ENCODE measurements at places on chromosomes 1 and 21. TPM values are rescaled to one million over a fixed set of nuclear protein-coding genes. Genes with fewer than 3 reads are reported as not detected.

- DNase-seq: no peak
Measured at GRCh38 chr1:98472878-98473277, 188.6 kb upstream of the SNX7 start.

- no peak for DNase-seq
Measured at GRCh38 chr1:87965193-87965592, 636.5 kb downstream of the LMO4 start.

- DNase-seq: no peak
Measured at GRCh38 chr1:234089396-234089795, 184.9 kb downstream of the SLC35F3 start.

- no peak for DNase-seq
Measured at GRCh38 chr1:86795316-86795715, 90.9 kb downstream of the SH3GLB1 start.

GRCh38 chr1:3518256-3518655 lies 63.8 kb downstream of the ARHGEF16 start:
- DNase-seq: no peak

DNA sequence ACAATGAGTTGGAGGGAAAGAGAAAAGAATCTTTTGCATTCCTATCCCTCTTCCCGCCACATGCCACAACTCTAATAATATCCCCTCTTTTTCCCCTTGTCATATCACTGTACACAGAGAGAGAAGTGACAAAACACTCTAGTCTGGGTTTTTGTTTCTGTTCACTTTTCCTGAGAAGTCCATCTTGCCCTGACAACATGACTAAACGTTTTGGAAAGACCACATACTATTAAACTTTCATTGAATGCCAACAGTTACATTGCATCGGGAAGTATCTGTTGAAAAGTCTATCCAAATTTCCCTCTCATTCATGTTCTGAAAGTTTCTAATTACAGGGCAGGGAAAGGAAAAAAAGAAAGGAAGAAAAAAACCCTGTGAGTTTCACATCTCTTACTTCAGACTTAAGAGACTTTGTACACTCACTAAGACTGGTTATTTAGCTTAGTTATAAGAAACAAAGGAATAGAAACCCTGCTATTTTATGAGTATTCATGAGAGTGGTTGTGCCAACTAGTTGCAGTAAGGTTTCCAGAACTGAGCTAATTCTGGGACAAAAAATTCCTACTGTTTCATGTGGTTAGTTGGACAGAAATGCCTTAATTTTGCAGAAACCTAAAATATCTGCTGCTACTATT lies 16.9 kb downstream of the PLA2G4A start:
- no peak for DNase-seq

DNA sequence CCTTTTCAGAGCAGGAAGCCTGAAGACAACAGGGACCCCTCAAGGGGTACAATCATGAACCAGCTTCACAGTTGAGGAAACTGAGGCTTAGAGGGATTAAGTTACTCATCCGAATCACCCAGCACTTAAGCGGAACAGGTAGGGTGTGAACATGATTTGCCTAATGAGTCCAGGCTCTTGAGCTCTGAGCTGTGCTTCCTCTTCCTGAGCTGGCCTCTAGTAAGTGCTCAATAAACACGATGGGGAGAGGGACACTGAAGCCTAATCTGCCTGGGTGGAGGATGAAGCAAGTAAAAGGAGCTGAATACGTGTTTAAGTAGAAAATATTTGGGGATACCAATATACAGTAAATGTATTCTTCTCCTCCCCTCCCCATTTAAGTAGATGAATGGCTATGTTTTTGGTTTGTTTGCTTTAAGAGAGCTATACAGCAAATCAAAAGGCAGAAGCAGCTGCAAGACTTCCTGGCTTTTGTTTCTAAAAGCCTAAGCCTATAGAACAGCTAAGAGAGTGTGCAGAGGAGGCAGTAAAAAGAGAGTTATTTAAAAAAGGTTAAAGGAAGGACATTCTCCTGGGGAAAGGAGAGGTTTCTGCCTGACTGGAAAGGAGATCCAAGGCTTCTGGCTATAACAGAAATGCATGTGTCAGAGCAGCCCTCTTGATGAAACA lies 20.5 kb downstream of the STPG1 start:
- no peak for DNase-seq

GRCh38 chr1:220369511-220369910 lies 97.3 kb upstream of the RAB3GAP2 start:
- no peak for DNase-seq

DNA sequence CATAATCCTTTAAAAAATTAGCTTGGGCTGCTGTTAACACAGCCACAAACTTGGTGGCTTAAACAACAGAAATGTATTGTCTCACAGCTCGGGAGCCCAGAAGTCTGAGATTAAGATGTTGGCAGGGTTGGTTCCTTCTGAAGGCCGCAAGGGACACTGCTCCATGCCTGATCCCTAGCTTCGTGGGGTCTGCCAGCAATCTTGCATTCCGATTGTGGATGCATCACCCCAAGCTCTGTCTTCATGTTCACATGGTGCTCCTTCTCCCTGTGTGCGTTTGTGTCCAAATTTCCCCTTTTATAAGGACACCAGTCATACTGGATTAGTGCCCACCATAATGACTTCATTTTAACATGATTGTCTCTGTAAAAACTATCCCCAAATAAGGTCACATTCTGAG lies 5.0 kb upstream of the HHIPL2 start:
- no peak for DNase-seq

GRCh38 chr1:234201600-234201999 lies 171.7 kb upstream of the COA6 start:
- no peak for DNase-seq

DNA sequence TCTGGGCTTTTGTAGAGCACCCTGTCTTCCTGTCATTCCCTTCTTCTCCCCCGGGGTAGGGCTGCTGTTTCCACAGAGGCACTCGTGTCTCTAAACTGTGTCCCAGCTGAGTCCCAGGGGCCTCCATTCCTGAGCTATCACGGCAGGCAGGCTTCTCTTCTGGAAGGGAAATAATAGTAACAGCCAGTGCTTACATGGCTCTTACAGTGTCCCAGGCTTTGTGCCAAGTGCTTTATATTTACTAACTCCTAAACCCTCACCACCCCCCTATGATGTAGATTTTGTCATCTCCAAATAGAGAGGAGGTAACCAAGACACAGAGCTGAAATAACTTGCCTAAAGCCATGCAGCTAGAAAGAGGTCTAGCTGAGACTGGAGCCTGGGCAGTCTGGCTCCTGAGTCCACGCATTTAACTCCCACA lies 1.4 kb upstream of the CELF3 start:
- no peak for DNase-seq

DNA sequence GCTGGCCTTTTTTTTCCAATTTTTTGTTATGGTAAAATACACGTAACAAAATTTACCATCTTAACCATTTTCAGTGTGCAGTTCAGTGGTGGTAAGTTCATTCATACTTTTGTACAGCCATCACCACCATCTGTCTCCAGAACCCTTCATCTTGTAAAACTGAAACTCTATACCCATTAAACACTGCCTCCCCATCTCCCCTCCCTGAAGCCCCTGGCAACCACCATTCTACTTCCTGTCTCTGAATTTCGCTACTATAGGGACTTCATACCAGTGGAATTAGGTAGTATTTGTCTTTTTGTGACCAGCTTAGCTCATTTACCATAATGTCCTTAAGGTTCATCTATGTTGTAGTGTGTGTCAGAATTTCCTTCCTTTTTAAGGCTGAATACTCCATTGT lies 8.7 kb downstream of the PKNOX1 start:
- no peak for DNase-seq

DNA sequence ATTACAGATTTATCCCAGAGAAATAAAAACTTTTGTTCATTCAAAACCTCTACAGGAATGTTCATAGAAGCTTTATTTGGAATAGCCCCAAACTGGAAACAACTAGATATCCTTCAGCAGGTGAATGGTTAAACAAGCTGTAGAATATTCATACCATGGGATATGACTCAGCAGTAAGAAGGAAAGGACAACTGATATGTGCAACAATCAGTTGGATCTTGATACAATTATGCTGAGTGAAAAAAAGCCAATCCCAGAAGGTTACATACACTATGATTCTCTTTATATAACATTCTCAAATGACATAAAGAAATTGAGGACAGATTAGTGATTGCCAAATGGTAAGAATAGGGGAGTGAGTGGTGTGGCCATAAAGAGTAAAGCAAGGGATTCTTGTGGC lies 376.7 kb downstream of the S1PR1 start:
- no peak for DNase-seq

- no peak for DNase-seq
Measured at GRCh38 chr1:243250102-243250501, 5.0 kb downstream of the CEP170 start.

- DNase-seq: no peak
Measured at GRCh38 chr1:202661136-202661845, 49.0 kb downstream of the SYT2 start.

PLXNA2 gene
- 80.1 TPM for total RNA-seq

OR2L13 gene
- not detected for total RNA-seq

OR2L3 gene
- not detected for total RNA-seq

TIE1 gene
- total RNA-seq: 1.3 TPM

Data from type B pancreatic cell (in vitro differentiated cells).